Aorta (tissue), 5 donors: ENCODE measurements at places on chromosomes 12 and 14. TPM values are rescaled to one million over a fixed set of nuclear protein-coding genes. Genes with fewer than 3 reads are reported as not detected.

The SPTLC2 gene
- 37.8 TPM for total RNA-seq

GRCh38 chr12:121224591-121224990 lies 14.7 kb downstream of the P2RX4 start:
- DNase-seq, result no peak

- no peak for DNase-seq
Observed at GRCh38 chr14:39318574-39318973, 84.9 kb downstream of the MIA2 start.

- no peak for DNase-seq
Observed at GRCh38 chr12:128727999-128728398, 95.8 kb downstream of the SLC15A4 start.

The MMP14 gene
- 250 TPM for total RNA-seq

DNA sequence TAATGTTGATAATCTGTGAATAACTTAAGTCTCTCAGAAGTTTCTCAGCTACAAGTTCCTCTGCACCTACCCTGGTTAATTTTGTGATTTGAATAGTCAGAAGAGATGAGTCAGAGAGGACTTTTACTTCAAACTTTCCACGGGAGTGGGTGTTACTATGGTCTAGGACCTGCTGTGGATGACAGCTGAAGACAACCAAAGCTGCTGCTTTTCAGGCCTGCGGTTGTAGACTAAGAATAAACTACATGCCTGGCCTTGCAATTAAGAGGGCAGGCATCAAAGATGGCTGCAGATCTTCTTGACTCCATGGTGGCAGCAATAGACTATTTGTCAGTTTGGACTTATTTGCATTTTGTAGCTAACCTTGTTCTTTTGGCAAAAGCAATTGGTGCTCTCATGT lies 227.1 kb upstream of the KRR1 start:
- DNase-seq, result no peak

- DNase-seq, result peak; percentile 83
Observed at GRCh38 chr12:4819654-4820053, 90.1 kb upstream of the KCNA1 start.

- DNase-seq, result no peak
Observed at GRCh38 chr14:23345987-23346692, 6.5 kb downstream of the SLC22A17 start.

The OVCH1 gene
- 1.0 TPM for total RNA-seq

GRCh38 chr14:54498095-54498531 lies 9.3 kb upstream of the GMFB start:
- DNase-seq, result no peak

DNA sequence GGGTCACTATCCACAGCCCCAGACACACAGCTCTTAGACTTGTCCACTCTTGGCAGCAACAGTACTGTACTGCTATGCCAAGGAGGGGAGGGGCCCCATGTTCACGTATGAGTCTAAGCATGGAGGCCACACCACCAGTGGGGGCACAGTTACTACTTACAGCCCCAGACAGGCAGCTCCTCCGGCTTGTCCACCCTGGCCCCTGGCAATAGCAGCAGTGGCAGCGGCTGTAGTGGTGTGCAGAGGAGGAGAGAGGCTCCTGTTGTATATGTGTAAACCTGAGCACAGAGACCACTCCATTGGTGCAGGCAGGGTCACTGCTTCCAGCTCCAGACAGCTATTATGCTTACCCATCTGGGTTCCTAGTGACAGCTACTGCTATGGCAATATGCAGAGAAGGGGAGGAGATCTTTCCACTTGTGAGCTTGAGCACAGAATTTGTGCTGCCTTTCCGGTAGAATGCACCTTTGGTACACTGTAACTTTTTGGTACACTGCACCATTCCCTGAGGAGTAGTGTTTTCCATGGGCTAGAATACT lies 113.2 kb downstream of the RAD51B start:
- no peak for DNase-seq

The AMN gene
- total RNA-seq, result 0.48 TPM

The GLIPR1L2 gene
- total RNA-seq, result 1.9 TPM

The OAS1 gene
- total RNA-seq, result 20.9 TPM

The NKX2-8 gene
- total RNA-seq, result not detected

DNA sequence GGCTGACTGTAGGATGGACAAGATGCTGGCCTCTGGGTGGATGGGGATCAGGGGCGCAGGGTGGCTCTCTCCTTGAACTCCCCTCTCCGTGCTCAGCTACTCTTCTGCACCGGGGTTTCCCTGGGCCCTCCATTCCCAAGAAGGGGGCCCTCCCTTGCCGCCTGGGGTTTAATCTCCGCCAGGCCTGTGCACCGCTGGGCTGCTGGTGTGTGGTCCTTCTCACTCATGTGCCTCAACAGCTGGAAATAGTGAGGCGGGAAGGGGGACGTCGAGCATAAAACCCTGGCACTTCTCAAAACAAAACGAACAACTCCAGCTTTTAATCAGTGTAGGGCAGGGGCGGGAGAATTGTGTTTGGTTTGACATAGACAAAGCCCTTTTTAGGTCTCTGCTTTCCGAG lies 19.0 kb upstream of the SMOC1 start:
- no peak for DNase-seq

- DNase-seq, result no peak
Observed at GRCh38 chr14:33381717-33382116, 443.0 kb downstream of the NPAS3 start.

DNA sequence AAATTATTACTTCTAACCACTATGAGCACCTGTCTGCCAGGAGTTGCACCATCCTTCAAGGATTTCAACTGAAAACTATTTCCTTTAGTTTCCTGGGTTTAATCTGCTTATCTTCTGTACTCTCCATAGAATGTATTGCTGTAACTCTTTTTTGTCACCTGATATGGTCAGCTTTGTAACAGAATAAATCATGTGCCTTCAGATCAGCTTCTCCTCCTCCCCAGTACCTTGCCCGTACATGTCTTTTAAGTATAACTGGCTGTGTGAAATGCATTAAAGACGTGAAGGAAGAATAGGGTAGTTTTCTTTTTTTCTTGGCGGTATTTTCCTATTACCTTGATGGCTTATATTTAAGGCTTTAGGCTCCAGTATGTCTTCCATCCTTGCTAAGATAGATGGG lies 200.3 kb upstream of the NAV3 start:
- DNase-seq, result no peak

The LRP10 gene
- total RNA-seq, result 161 TPM
